ENCODE measurements at places on chromosomes 13 and 19.

- DNase-seq, result no peak
Observed at GRCh38 chr13:103876571-103876970, 810.4 kb upstream of the SLC10A2 start.

DNA sequence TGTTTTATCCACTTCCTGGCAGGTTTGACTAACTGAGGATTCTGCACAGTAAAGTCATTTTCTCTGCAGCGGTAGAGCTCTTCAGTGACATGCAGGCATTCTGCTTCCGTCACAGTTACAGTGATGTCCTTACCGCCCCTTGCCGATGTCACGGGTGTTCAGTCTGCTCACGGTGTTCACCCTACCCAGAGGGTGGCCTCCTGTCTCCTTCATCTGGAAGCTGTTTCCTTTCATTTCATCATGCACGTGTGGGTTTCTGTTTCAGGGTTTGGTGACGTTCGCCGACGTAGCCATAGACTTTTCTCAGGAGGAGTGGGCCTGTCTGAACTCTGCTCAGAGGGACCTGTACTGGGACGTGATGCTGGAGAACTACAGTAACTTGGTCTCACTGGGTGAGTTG lies 33.4 kb downstream of the ZNF331 start:
- no peak for DNase-seq

DNA sequence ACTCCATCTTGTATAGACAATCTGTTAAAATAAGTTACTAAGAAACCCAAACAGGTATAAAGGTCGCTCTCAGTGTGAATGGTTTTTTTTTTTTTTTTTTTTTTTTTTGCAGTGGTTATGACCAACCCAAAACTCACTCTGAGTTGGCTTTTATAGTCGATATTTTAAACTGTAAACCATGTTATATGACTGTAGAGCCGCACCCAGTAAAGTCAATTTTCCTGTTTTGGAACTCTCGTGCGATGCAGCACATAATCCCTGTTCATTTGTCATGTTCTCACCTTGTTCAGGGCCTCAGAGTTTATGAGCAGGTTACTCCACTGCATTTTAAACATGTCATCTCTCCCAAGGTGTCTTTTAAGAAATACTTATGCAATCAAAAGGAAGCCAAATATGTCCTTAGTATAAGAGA lies 112.5 kb downstream of the KLF5 start:
- DNase-seq, result no peak

DNA sequence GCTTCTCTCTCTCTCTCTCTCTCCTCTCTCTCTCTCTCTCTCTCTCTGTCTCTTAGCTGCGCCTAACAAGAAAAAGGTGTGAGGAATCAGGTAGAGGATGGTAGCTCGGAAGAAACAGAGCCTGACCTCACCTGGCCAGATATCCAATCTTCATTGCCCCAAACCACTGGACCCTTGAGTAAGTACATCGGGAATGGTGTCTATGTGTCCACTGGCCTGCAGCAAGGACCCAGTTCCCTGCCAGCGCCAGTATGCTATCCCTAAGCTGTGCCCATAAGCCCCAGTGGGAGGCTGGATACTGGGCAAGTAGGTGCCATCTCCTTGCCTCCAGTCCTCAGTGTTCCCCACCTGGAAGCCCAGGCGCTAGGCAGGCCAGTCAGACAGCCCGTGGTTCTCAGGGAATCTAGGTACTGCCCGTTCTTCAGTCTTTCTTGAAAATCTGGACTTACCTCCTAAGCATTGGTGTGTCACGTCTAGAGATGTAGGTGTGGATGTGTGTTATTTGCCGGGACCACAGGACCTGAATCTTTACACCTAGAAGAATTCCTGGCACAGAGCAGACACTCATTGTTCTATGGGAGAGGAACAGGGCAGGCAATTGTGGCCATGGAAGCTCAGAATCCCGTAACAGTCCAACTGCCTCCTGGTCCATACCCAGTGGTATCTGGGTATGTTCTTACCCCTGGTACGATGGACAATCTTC lies 7.3 kb downstream of the URAD start:
- DNase-seq, result no peak

DNA sequence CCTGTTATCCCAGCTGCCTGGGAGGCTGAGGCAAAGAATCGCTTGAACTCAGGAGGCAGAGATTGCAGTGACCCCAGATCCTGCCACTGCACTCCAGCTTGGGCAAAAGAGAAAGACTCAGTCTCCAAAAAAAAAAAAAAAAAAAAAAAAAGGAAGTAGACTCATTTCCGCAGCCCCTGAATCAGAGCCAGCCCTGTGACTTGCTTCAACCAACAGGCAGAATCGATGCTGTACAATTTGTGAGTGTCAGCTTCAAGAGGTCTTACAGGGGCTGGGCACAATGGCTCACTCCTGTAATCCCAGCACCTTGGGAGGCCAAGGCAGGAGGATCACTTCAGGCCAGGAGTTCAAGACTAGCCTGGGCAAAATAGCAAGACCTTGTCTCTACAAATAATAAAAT lies 12.8 kb downstream of the ANKRD27 start:
- no peak for DNase-seq

- no peak for DNase-seq
Observed at GRCh38 chr13:62046512-62046911, 630.9 kb upstream of the PCDH20 start.

- no peak for DNase-seq
Observed at GRCh38 chr13:80199585-80200292, 141.2 kb downstream of the SPRY2 start.

GRCh38 chr13:46743191-46743590 lies 53.8 kb downstream of the ESD start:
- DNase-seq, result no peak

DNA sequence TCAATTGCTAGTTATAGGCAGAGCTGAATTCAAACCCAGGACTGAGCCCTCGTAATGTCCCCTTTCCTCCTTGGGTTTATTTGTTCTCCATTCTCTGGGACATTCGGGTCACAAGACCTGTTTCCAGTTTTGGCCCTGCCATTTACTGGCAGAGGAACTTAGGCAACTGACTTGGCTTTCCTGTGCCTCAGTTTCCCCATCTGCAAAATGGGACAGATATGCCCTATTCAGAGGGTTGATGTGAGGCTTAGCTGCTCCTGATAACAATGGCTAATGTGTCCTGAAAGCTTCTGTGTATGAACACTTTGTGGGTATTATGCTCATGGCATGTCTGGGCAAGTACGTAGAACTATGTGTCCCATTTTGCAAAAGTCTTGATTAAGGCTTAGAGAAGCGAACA lies 996 bp downstream of the ZNF524 start:
- no peak for DNase-seq

DNA sequence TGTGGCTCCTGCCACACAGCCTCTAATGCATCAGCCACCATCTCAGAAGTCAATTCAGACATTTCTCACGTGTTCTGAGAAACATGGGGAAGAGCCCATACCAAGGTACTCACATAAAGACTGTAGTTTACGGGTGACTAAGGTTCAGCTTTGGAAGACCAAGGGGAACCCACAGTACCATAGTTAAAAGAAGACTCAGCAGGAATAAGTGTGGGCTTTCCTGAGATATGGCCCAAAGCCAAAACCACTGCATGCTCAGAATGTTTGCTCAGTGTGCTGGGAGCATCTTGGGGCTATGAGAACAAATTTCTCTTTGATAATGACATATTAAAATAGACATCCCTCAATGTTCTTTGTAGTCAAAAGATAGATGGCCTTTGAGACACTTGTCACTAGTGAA lies 283.8 kb downstream of the DCT start:
- DNase-seq, result no peak
